ENCODE measurements at places on chromosomes 4 and X.

DNA sequence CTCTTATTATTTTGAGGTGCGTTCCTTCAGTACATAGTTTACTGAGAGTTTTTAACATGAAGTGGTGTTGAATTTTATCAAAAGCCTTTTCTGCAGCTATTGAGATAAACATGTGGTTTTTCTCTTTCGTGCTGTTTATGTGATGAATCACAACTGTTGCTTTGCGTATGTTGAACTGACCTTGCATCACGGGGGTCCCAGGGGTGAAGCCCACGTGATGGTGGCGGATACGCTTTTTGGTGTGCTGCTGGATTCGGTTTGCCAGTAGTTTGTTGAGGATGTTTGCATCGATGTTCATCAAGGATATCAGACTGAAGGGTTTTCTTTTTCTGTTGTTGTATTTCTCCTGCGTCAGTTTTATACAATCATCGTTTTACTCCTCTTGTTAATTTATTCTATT lies 4.6 kb upstream of the H2BW1 start:
- no peak for DNase-seq

DNA sequence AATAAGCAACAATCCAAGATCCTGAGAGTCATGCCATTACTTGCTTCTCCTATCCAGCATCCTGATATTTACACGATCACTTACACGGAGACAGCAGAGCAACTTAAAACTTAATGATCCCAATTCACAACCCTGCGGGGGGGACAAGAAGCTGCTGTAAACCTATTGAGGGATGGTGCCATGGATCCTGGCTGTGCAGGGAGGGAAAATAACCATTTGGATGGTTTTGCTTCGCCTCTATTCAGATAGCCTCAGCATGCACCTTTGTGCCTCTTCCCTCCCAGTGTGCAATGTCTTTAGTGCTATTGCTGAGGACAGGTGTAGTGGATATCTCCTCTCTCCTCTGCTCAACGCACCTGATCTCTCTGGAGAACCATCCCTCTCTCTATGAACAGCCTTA lies 89.7 kb upstream of the PPARGC1A start:
- DNase-seq, result no peak

DNA sequence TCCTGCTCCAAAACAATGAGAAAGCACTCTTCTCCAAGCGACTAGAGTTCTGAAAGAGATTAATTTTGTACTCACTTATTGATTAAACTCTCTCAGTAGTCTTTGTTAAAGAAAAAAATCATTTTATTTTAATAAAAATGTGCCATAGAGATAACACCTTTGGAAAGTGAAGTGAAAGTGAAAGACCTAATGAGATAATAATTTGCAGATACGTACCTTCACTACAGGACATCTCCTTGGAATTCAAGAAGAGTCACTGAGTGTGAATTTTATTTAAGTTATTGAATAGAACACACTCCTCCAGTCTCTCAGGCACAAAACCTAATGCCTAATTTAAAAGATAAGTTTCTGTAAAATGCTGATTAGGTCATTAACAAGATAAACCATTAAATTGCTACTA lies 1070.6 kb upstream of the GRID2 start:
- DNase-seq, result no peak

DNA sequence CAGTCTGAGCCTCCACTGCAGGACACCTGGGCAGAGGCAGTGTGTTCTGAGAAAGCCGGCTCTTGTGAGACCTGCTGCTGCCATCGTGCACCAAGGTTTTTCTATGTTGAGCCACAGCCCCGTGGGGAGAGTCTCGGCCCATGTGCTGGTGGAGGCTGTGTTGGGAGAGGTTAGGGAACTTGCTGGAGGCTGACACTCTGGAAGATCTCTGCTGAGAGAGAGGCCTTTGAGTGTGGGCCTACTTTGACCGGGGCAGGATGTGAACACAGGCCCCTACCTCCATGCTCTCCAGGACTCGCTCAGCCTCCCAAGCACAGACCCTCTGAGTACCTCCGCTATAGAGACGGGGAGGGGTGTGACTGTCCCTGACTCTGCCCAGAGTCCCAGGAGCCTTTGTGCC lies 1.3 kb upstream of the S100P start:
- no peak for DNase-seq

- no peak for DNase-seq
These were observed 200.5 kb downstream of the KDR start for GRCh38 chr4:54924891-54925290.

GRCh38 chr4:125787707-125788106 lies 473.0 kb downstream of the FAT4 start:
- DNase-seq, result no peak

GRCh38 chr4:38128478-38129459 lies 168.6 kb downstream of the PTTG2 start:
- no peak for DNase-seq

DNA sequence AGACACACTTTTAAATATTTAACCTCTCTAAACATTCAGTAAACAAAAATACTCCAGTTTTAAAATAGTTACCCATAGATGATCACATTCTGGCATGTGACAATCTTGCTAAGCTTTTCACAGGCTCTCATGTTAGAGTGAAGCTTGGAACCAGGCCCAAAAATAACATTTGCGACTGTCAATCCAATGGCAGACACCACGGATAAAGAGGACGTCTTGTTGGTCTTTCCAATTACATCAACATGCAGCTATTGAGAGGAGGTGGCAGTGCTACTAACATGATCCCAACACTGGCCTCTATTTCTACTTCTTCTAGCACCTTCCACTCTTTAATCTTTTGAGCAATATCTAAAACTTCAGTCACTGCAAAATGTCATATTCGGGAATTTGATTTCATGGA lies 970.8 kb upstream of the TENM3 start:
- no peak for DNase-seq

GRCh38 chr4:124685851-124686250 lies 26.7 kb downstream of the ANKRD50 start:
- DNase-seq, result no peak

DNA sequence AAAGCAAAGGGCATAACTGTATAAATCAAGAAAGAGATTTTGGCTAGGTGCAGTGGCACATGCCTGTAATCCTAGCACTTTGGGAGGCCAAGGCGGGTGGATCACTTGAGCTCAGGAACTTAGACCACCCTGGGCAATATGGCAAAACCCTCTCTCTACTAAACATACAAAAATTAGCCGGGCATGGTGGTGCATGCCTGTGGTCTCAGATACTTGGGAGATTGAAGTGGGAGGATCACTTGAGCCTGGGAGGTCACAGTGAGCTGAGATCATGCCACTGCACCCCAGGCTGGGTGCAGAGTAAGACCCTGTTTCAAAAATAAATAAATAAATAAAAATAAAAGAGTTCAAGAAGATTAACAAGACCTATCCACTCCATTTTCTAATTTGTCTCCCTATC lies 227.3 kb downstream of the SOWAHB start:
- DNase-seq, result no peak

- DNase-seq, result no peak
These were observed 10.9 kb downstream of the ADH6 start for GRCh38 chr4:99207911-99208718.

GRCh38 chrX:151680805-151681204 lies 14.5 kb upstream of the PRRG3 start:
- DNase-seq, result no peak

DNA sequence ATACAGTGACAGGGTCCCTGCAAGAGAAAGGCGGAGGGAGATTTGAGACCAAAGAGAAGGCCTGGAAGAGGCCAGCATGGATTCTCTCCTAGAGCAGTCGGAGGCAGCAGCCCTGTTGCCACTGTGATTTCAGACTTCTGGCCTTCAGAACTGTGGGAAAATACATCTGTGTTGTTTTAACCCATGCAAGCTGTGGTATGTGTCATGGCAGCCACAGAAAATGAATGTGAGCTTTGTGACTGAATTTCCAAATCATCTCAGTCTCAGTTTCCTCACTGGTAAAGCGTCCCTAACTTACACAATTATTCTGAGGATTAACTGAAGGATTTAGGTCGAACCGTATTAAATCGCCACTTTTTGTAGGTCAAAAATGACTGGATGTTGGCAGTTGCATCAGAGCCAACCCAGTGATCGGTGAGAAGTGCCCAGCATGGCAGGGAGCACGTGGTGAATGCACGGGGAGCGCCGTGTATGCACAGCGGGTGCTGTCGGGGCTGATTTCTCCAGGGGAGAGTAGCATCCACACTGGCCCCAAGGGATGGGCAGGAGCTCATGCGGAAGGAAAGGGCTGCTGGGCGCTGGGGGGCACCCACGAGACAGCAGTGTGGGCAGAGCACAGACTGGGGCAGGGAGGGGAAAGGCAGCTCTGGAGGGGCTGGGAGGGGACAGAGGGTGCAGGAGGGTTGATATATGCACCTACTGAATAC lies 23.8 kb upstream of the NSG1 start:
- no peak for DNase-seq

DNA sequence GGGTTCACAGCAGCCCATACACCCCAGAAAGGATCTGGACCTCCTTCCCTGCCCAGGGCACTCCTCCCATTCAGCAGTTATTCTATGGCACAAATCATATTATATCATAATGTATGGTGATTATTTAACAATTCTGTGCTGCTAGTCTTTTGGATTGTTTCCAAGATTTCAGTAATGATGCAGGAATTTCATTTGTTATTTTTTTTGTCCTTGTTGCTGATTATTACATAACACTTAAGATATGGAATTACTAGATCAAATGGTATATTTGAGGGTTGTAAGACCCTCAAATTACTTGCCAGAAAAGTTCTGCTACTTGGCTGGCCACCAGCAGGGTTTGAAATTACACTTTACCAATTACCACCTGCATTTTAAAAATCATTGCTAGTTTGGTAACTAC lies 36.4 kb downstream of the QDPR start:
- no peak for DNase-seq

DNA sequence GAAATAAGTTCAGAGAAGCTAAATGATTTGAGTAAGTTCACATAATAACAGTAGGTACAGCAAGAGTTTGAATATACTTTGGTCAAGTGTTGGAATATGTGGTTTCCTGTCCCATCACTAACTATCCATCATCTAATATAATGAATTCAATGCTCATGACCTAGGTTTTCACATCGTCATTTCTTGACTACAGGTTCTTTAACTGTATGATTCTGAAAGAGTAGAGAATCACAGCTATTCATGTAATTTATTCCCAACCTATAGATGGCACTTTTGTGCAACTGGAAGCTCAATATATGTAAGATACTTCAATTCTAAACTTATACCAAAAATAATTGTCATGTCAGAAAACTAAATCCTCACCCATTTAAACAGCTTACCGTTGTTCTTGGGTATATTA lies 53.1 kb downstream of the TIGD2 start:
- DNase-seq, result no peak

DNA sequence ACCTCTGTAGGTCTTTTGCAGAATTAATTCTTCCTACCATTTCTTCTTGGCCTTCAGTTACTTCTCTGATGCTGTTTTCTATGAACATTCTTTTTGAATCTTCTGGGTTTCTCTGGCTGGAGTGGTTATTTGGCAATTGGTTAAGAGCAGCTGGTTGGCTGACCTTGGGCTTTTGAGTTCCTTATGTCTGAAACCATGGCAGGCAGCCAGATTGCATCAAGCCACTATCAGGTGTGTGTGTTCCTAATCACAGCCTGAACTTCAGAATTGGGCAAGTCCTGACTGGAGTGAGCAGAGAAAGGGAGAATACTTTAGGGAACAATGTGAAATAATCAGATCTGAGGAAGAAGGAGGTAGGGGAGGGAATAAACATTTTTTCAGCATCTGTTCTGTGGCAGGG lies 90.2 kb downstream of the ARHGAP10 start:
- peak; percentile 96 for DNase-seq

DNA sequence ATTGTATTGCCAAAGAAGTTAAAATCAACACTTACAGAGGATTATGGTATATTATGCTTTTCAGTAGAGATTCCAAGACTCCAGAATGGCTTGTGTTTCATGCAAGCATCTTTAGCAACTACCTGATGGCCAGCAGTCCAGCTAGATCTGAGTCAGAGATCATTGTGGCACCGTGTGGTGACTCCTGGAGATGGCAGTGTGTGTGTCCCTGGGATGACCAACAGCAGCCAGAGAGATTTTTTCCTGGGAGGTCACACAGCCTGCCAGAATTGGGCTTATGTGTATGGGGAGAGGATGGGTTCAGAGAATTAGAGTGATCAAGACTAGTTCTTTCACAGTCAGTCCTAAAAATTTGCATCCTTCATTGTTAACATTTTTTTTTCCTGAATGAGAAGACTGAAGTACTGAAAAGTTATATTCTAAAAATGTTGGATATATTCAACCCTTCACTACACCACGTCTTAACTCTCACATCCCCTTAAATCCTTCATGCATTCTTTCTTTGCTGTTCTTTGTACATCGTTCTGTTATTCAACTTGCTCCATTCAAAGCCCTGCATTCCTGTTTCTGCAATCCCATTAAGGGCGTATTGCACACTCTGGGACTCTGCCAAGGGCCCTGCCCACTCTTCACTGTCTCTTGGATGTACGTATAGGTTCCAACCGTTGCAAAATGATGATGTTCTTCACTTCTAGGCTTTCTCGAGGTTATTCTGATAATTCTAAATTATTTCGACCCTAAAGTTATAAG lies 12.4 kb downstream of the TENM3 start:
- no peak for DNase-seq

DNA sequence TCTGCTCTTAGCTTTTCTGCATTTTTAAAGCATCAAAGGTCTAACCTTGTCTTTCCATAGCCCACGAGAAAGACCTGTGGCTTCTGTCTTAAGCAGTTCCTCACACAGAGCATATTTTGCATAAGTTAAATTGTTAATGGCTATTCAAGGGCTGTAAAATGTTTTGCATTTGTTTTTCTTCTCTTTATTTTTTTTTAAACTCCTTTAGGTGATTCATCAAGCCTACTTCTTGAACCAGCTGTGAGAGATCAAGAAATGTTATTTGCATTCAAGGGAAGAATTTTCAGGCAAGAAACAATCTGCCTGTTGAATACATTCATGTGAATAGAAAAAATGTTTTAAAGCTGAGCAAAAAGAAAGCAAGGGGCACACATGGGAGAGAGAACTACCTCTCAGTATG lies 423.8 kb upstream of the FRG1 start:
- no peak for DNase-seq

DNA sequence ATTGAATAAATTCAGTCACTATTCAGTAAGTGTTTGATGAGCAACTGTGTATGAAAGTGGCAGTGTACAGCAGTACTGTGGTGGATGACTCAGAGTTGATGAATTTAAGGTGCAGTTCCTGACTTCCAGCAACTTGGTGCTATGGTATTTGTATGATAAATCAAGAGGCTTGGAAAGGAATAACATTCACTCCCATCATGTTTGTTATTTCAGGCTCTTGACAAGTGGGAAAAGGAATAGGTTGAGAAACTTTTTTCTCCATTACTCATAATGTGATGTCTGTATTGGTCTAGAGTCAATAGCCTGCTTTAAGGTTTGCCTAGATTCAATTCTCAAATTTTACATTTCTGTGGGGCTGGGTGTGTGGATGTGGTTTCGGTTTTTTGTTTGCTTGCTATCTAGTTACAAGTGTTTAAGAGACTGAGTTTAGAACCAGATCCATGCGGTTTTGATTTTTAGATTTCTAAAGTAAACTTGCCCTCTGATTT lies 35.1 kb upstream of the CYP2U1 start:
- peak; percentile 86 for DNase-seq

GRCh38 chrX:153701706-153702105 lies 14.0 kb downstream of the SLC6A8 start:
- no peak for DNase-seq

- DNase-seq, result no peak
These were observed 1015.7 kb downstream of the TECRL start for GRCh38 chr4:63393544-63393943.

Data from fibroblast of gingiva (primary cell).